Stimulated activated CD4-positive, alpha-beta T cell treated with anti-CD3 and anti-CD28 coated beads, Interleukin-15, amount 100 ng/mL, for 24 hours (primary cell): ENCODE measurements at places on chromosomes 11 and 22.

GRCh38 chr11:20864628-20865027, 195.2 kb downstream of the NELL1 start:
- DNase-seq = no peak

- DNase-seq = peak; percentile 18
These were observed 759 bp downstream of the AP2A2 start for GRCh38 chr11:926341-926916.

- DNase-seq = no peak
These were observed 16.6 kb downstream of the ASRGL1 start for GRCh38 chr11:62353841-62354240.

- DNase-seq = no peak
These were observed 231.3 kb downstream of the JRKL start for GRCh38 chr11:96621161-96621560.

DNA sequence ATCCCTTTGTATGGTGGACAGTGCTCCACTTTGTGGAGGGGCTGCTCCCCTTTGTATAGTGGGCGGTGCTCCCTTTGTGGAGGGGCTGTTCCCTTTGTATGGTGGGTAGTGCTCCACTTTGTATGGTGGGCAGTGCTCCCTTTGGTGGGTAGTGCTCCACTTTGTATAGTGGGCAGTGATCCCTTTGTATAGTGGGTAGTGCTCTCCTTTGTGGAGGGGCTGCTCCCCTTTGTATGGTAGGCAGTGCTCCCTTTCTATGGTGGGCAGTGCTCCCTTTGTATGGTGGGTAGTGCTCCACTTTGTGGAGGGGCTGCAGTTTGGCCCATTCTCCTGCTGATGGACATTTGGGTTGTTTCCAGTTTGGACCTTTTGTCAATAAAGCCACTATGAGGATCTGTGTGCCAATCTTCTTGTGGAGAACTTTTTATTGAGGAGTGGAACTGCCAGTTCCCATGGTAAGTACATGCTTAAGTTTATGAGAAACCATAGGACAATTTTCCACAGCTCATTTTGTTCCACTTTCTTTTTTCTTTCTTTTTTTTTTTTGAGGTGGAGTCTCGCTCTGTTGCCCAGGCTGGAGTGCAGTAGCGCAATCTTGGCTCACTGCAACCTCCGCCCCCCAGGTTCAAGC, 4.6 kb upstream of the TALDO1 start:
- DNase-seq = no peak

DNA sequence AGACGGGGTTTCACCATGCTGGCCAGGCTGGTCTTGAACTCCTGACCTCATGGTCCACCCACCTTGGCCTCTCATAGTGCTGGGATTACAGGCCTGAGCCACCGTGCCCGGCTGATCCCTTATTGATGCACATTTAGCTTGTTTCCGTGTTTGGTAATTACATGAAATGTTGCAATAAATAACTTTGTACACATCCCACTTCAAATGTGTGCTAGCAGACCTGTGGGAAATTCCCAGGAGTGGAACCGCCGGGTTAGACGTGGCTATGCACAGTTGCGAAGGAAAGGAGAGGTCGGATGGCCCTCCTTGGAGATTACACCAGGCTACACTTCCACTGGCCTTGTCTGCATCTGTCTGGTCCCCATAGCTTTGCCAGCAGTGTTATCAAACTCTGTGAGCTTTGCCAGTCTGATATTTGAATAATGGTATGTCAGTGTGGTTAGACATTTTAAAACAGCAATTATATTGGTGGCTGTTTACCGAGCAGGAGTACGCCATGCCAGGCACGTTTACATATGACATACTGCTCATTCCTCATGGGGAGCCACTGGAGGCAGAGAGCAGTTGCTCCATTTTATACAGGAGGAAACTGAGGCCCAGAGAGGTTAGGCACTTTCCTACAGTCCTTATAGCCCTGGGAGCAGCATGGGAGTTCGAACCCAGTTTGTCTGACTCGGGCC, 27.2 kb upstream of the SYT7 start:
- DNase-seq = no peak

- DNase-seq = no peak
These were observed 69.4 kb downstream of the BUD13 start for GRCh38 chr11:116703421-116703820.

DNA sequence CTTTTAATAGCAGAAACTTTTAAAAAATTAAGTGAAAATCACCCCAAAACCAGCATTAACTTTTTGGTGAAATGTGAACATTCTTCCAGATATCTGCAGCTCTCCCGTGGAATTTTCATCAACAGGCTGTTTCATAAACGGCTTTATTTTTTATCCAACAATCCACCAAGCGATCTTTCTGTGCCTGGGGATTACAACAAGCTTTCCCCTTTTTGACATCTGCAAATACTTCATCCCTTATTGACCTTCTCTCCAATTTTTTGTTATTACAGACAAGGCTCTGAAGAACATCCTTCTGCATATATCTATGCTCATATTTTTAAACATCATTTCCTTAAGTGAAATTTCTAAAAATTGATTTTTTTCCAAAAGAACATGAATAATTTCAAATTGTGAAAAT, 5.8 kb upstream of the SERPINH1 start:
- no peak for DNase-seq
